ENCODE measurements at places on chromosomes 3 and 15.

DNA sequence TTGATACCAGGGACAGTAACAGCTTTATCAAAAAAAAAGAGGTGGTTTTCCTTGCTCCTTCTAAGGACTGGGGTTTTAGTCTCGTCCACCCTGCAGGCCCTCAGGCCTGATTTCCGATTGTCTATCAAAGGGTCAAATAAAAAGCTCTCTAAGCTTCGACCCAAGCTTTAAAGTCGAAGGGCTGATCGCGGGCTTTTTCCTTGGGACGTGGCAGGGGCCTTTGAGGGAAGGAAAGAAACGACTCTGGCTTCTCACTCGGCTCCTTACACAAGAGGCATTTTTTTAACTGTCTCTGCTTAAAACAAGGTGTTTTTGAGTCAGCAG, 354 bp upstream of the KLHL24 start:
- DNase-seq: no peak

DNA sequence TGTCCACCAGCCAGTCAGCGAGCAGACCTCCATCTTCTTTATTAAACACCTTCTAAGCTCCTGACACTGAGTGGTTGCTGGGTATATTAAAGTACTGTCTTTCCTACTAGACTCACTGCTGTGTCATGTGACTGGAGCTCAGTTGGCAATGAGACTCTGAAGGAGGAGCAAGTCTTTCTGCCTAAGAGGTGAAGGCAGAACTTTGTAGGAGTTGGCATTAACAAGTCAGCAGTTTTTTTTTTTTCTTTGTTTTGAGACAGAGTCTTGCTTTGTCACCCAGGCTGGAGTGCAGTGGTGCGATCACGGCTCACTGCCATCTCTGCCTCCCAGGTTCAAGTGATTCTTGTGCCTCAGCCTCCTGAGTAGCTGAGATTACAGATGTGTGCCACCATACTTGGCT, 62.2 kb downstream of the ABHD5 start:
- no peak for DNase-seq

- no peak for DNase-seq
These were observed 2.2 kb upstream of the PRKCD start for GRCh38 chr3:53158765-53159155.

DNA sequence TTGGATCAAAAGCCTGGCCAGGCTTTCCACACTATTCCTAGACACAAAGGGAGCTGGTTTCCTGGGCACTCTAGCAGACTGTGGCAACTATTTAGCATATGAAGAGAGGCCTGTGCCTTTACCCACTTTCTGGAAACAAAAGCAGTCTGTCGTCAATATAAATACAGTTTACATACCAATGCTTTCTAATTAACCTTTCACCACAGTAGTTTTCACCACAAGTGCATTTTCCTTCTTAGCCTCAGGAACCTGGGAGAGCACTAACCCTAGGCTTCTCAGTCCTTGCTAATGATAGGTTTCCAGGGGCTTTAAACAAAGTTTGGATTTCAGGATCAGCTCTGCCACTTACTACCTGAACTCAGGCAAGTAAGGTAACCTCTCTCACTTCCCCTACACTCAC, 499.1 kb downstream of the MAGI1 start:
- DNase-seq: no peak

- DNase-seq: no peak
These were observed 767.1 kb downstream of the IGSF11 start for GRCh38 chr3:118267588-118267987.

GRCh38 chr15:89766357-89767311, 9.5 kb upstream of the MESP2 start:
- DNase-seq: no peak

GRCh38 chr3:4533489-4534443, 40.6 kb downstream of the ITPR1 start:
- no peak for DNase-seq

- no peak for DNase-seq
These were observed 142.3 kb downstream of the PDCD6IP start for GRCh38 chr3:33940736-33941135.

- no peak for DNase-seq
These were observed 39.4 kb downstream of the THSD4 start for GRCh38 chr15:71154607-71155200.

GRCh38 chr3:52197499-52197841, 490 bp upstream of the ALAS1 start:
- DNase-seq: no peak

DNA sequence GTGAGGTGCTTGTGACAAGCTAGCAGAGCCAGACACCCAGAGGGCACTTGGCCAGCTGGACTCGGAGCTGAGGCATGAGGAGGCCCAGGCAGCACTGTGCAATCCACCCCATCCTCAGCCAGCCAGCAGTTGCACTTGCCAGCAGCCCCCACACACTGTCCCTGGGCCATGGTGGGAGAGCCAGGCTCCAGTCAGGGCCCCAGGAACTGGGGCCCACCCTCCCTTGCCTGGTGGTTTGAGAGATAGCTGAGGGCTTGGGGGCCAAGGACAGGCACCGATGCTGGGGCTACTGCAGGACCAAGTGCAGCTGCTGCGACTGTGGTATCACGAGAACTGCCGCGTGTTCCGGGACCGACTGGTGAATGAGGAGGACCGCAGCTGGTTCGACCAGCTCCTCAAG, 63.5 kb downstream of the DNAH1 start:
- no peak for DNase-seq

- DNase-seq: no peak
These were observed 9.4 kb downstream of the FILIP1L start for GRCh38 chr3:100104817-100105413.

- no peak for DNase-seq
These were observed 334.7 kb upstream of the LRRFIP2 start for GRCh38 chr3:37509069-37509468.

- no peak for DNase-seq
These were observed 14.3 kb downstream of the TM2D3 start for GRCh38 chr15:101637919-101638318.

- DNase-seq: no peak
These were observed 10.3 kb downstream of the RNF168 start for GRCh38 chr3:196493292-196493691.

DNA sequence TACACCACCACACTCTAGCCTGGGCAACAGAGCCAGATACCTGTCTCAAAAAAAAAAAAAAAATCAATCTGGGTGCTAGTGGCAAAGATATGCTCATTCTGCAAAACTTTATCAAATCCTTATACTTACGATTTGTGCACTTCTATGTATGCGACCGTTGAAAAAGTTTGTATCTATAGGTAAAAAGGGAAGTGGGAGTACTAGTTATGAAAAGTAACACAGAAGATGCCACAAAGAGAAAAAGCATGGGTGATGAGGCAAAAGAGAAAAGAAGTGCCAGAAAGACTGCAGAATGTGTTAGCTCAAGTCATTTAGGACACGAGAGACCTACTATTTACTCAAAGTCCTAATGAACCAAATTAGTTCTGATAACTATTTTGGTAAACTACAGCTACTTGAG, 407.8 kb downstream of the SHQ1 start:
- no peak for DNase-seq

DNA sequence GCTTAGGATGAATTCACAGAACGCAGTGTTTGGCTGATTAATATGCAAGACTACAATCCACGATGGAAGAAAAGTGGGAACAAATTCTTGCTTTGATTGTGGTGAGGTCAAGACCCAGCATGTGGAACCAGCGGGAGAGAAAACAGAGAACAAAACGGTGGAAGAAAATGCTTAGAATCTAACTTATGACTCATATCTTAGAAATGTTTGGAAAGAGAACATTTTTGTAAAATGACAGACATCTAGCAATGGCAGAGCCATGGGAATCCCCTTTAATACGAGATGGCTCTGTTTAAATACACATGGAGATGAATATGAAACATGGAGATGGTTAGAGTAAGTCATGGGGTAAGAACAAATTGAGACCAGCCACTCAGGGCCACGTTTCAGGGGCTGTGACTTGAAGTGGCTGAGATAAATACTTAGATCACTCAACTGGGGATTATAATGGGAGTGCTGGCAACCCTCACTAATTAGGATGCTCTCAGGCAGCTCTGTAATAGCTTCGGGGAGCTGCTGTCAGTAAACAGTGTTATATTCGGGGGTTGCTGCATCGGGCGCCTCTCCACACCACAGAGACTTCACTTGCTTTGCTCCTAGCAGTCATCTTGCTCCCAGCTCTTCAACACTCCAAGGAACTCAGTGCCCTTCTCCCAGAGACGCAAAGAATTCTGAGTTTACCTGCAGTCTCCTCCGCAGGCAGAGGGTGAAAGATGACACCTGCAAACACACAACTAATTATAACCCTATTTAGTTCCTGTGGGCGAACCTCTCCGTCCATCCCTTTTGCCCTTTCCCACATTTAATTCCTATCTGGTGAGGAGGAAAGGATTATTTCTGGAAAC, 68.0 kb upstream of the ONECUT1 start:
- no peak for DNase-seq

GRCh38 chr3:157865352-157866000, 240.7 kb downstream of the SHOX2 start:
- no peak for DNase-seq

DNA sequence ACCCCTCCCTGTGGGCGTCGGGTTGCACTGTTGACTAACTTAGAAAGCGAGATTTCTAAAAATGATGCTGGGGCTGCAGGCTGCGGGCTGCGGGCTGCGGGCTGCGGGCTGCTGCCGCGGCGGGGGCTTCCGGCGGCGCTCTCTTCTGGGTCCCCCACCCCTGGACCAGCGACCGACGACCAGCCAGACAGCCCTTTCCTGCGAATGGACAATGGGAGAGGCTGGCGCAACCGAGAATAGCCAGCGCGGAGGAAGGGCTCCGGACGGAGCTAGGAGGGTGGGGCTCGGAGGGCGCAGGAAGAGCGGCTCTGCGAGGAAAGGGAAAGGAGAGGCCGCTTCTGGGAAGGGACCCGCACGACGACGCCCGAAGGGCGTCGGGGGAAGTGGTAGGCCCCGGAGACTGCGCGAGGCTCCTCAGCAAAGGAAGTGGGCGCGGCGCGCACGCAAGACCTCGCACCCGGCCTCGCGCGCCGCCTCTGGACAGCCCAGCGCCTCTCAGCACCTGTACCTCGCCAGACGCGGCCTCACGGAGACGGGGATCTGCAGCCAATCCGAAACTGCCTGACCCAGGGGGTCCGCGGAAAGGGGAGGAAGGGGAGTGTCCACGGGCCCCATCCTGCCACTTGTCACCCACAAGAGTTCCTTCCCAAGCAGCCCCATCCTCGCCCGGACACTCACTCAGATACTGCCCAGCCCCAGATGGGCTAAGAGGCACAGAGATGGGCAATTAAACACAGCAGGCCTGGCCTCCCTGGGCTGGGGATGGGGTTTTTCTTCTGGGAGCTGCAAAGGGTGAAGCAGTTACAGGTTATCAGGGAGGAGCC, 70.7 kb downstream of the SLC12A8 start:
- no peak for DNase-seq

DNA sequence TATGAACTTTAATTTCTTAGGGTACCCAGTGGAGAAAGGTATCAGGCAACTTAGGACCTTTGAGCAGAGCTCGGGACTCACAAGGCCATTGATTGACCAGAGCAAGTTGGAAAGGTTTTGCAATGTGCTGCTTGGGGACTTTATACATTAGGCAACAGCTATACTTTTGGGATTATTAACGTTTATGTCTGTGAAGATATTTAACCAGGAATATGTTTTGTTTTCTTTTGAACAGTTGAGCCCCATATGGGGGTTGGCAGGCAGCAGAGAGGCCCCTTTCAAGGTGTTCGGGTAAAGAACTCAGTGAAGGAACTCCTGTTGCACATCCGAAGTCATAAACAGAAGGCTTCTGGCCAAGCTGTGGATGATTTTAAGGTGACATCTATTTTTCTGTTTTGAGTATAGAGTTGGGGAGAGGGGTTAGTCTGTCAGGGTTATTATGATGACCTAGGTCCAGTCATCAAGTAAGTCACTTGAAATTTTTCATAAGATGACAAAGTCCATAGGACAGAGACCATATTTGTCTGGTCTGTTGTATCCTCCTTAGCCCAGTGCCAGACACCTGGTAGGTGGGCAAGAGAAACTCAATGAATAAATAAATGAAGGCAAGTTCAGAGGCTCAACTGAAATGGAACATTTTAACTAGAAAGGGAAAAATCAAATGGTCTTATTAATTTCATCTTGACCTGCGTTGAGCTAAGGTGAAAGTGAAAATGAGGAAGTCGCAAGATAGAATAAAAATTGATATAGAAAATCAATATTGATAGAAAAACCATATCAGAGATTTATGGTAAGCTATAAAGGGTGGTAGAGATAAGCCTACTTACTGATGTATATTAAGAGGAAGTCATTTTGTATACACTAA, 2.8 kb downstream of the NFKBIZ start:
- no peak for DNase-seq

DNA sequence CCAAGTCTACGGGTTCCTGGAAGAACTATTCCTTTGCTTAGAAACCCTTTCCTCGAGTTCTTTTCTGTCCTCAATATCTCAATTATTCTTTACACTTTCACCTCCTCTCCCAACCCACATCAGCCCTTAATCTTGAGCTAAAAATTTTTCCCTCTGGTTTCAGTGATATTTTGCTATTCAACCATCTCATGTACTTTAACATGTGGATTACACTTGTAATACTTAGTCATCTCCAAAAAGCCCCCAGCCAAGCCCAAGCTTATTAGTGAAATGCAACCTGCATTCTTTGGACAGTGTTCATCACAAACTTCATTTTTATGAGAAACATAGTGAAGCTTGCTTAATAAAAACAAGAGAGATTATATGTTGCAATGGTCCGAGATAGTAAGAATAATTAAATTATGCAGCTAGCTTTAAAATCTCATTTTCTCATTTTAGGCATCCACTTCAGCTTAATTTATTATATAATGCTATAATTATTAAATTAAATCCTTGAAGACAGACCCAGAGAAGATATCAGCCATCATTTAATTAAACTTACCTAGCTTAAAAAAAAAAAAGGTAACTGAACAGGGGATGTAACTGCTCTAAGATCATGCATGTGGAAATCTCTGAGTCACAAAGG, 534.5 kb upstream of the TBL1XR1 start:
- DNase-seq: no peak

- DNase-seq: no peak
These were observed 75.6 kb upstream of the ICE2 start for GRCh38 chr15:60554494-60554893.

GRCh38 chr3:130377960-130378676, 32.6 kb downstream of the COL6A5 start:
- no peak for DNase-seq

DNA sequence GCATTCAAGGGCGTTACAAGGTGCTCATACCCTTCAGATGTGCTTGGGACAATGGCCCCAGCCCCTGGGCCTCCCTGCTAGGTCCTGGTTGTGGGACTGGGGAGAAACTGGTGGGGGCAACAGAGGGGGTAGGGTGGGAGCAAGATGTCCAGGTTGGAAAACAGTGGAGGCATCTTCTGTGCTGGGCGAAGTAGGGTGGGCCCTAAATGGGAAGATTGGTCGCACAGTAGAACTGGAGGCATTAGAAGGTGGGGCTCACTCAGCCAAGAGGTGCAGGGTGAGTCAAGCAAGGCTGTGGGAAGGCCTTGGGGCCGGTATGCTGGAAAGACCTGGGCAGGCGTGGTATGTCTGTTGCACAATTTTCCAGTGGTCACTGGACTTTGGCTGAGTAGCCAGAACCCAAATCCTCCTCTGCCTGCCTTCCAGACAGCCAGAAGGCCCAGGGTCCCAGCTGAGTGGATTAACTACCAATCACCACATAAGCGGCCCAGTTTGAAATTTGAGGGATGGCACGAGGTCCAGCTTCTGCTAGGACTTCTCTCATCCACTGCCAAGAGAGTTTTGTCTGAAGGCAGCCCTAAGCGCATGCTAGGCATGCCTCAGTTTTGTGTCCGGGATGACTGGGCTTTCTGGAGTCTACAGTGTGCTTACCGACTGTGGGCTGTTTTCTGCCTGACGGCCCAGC, 74.5 kb downstream of the LSM3 start:
- DNase-seq: no peak

GRCh38 chr3:104005815-104006214, 1360.9 kb upstream of the ALCAM start:
- DNase-seq: no peak

GRCh38 chr3:154235330-154235729, 89.0 kb downstream of the DHX36 start:
- no peak for DNase-seq

All from NCI-H187 (cell line).